ENCODE measurements at places on chromosomes 5 and 9.
A peak's percentile ranks its signal among the peaks of the same experiment; 100 is the strongest.

DNA sequence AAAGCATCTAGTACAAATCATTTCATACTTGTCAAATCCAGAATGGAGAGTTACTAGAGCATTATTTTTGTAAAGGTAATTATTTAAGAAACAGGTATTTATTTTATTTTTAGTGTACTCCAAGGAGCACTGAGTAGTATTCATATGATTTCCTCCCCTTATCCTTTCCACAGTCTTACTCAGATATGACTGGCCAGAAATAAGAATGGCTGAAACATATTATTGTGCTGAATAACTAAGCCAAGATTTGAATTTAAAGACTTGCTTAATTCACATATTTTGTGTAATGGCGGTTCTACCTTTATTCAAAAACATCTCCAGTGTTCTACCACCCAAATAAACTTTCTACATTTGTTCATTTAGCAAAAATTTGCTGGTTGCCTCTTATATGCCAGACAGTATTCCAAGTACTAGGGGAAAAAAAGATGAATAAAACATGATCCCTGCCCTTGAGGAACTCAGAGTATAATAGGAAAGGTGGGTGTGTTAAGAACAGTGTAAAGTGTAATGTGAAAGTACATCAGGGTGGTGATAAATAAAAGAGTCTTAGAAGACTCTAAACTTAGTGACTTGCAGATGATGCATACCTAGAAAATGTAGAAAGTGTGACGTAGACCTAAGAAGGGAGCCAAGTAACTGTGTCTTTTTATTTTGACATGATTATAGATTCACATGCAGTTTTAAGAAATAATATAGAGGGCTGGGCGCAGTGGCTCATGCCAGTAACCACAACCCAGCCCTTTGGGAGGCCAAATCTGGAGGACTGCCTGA is 110.4 kb upstream of the GRHPR start:
- no peak overlapping the region for H3K4me3 ChIP-seq
- peaks cover 25% of the 10 kb centered on the region for H3K36me3 ChIP-seq
- no peaks in the 10 kb centered on the region for H3K27me3 ChIP-seq
- H3K4me1 ChIP-seq: peaks cover 20% of the 10 kb centered on the region

- ATAC-seq: no peak
- no peaks in the 10 kb centered on the region for H3K4me1 ChIP-seq
- no peaks in the 10 kb centered on the region for H3K36me3 ChIP-seq
- H3K27ac ChIP-seq: no peak overlapping the region
These were observed 268.9 kb downstream of the ASTN2 start for GRCh38 chr9:117145811-117146490.

DNA sequence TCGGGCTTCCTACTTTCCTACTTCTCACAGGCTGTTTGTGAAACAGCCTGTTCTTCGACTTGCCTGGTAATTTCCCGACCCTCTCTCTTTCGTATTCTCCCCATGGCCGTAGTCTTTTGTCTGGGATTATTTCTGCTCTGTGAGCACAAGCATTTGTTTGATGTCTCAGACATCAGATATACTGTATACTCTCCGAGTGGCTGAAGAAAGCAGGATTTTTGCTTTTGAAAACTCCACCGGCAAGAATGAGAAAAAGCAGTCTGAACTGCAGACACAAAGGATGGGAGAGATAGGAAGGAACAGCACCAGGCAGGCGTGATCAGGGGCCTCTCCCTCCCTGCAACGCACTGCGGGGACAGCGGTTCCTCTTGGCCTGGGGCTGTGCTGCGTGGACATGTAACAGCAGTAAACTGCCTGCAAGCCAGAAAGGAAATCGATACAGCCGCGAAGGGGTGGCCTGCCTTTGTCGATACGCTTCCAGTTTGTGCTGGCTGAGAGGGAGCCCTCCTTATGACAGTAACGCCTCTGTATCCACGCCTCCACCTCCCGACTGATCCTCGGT is 313.9 kb upstream of the TLE4 start:
- H3K4me3 ChIP-seq: no peak overlapping the region
- H3K4me1 ChIP-seq: no peaks in the 10 kb centered on the region
- H3K36me3 ChIP-seq: no peaks in the 10 kb centered on the region
- no peaks in the 10 kb centered on the region for H3K27me3 ChIP-seq
- ATAC-seq: no peak
- H3K27ac ChIP-seq: no peak overlapping the region

- no peak overlapping the region for H3K4me3 ChIP-seq
- no peak for ATAC-seq
- no peaks in the 10 kb centered on the region for H3K4me1 ChIP-seq
- H3K27ac ChIP-seq: no peak overlapping the region
- H3K36me3 ChIP-seq: peaks cover 91% of the 10 kb centered on the region
These were observed 28.1 kb upstream of the GSN start for GRCh38 chr9:121239851-121240250.

- no peaks in the 10 kb centered on the region for H3K27me3 ChIP-seq
- H3K4me3 ChIP-seq: no peak overlapping the region
- H3K27ac ChIP-seq: no peak overlapping the region
- ATAC-seq: no peak
- H3K4me1 ChIP-seq: peaks cover 6% of the 10 kb centered on the region
- H3K36me3 ChIP-seq: no peaks in the 10 kb centered on the region
These were observed 65.4 kb upstream of the SLC1A1 start for GRCh38 chr9:4424891-4425290.

DNA sequence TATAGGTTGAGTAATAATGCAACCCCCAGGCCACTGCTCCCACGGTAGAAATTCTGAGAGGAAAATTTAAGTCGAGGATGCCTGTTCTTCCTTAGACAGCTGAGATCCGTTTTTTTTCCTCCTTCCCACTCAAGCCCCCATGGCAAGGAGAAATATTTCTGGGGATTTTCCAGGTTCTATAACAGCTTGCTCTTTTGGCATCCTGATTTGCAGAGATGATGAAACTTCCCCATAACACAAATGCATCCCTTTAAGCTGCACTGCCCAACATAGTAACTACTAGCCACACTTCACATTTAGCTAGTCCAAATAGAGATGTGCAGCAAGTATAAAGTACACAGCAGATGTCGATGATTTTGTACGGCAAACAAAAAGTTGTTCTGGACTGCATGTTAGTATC is 32.5 kb upstream of the GNA14 start:
- no peaks in the 10 kb centered on the region for H3K27me3 ChIP-seq
- H3K4me1 ChIP-seq: no peaks in the 10 kb centered on the region
- no peak overlapping the region for H3K4me3 ChIP-seq
- no peak overlapping the region for H3K27ac ChIP-seq
- H3K36me3 ChIP-seq: no peaks in the 10 kb centered on the region
- no peak for ATAC-seq

- peaks cover 12% of the 10 kb centered on the region for H3K27me3 ChIP-seq
- no peak for ATAC-seq
- no peak overlapping the region for H3K27ac ChIP-seq
- H3K36me3 ChIP-seq: no peaks in the 10 kb centered on the region
These were observed 170.6 kb upstream of the RFX3 start for GRCh38 chr9:3696368-3696767.

GRCh38 chr5:137203011-137203632 is 296.0 kb downstream of the SPOCK1 start:
- no peak for ATAC-seq
- H3K27ac ChIP-seq: no peak overlapping the region
- no peak overlapping the region for H3K4me3 ChIP-seq
- H3K36me3 ChIP-seq: no peaks in the 10 kb centered on the region
- H3K27me3 ChIP-seq: peaks cover 14% of the 10 kb centered on the region

DNA sequence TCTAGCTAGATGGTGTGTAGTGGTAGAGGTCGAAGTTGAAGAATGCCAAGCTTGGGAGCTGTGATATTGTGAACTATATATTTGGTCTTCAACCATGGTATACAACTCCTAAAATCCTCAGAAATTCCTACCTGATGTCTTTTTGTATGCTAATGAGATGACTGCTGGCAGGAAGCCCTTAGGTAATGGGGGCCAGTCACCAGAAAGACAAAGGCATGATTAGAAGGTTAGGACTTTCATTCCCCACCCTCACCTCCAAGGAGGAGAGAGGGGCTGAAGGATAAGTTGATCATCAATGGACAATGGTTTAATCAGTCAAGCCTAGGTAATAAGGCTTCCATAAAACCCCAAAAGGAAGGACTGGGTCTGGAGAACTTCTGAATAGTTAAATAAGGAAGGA is 285.7 kb upstream of the POU5F2 start:
- peaks cover 20% of the 10 kb centered on the region for H3K4me1 ChIP-seq
- H3K4me3 ChIP-seq: no peak overlapping the region
- H3K27me3 ChIP-seq: no peaks in the 10 kb centered on the region
- ATAC-seq: no peak
- H3K27ac ChIP-seq: no peak overlapping the region
- peaks cover 67% of the 10 kb centered on the region for H3K36me3 ChIP-seq

DNA sequence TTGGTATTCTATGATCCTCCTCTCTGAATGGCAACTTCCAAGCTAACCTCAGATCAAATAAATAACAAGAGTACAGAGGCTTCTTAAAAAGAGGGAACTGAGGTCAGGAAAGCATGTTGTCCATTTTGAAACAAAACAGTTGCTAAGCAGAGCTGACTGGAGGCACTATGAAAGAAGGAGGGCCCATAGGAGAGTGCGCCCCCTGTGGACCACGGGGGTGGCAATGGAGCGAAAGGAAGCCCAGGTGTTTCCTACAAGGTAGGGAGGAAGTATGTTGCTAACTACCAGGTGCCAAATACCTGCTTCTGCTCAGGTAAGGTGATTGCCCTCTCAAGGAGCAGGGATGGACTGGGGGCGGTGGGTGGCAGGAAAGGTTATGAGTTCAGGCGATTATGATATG is 101.8 kb upstream of the MAST4 start:
- no peak overlapping the region for H3K4me3 ChIP-seq
- no peaks in the 10 kb centered on the region for H3K27me3 ChIP-seq
- H3K27ac ChIP-seq: peak overlapping the region; percentile 47
- peaks cover 12% of the 10 kb centered on the region for H3K4me1 ChIP-seq
- no peak for ATAC-seq

DNA sequence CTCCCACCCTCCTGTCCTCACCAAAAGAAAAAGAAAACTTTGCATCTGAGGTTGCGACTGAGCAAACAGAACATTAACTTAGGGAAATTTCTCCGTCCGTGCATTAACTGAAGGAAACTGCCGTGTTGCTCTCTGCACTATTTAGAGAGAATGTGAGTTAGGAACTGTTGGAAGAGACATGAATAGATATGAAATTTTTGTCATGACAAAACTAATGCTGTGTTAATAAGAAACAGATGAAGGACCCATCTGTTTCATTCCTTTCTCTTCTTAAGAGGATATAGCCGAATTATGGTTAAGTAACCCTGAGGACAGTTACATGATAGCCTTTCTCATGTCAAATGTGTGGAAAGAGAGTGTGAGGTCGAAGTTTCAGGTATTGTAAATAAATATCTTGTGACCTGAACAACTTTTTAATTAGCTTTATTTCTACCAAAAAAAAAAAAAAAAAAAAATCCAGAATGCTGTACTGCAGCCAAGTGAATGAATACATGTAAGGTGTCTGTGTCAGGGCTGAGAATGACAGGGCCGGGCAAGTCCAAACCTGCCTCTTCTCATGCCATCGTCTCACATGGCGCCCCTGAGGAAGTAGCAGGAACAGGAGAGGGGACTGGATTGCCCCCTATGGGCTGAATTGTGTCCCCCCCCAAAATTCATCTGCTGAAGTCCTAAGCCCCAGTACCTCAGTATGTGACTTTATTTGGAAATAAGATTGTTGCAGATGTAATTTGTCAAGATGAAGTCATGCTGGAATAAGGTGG is 35.6 kb upstream of the ANKRD33B start:
- H3K4me1 ChIP-seq: peaks cover 22% of the 10 kb centered on the region
- H3K36me3 ChIP-seq: no peaks in the 10 kb centered on the region
- H3K27ac ChIP-seq: no peak overlapping the region
- ATAC-seq: no peak

GRCh38 chr5:115963566-115963965 is 1.3 kb downstream of the LVRN start:
- H3K36me3 ChIP-seq: no peaks in the 10 kb centered on the region
- H3K4me3 ChIP-seq: no peak overlapping the region
- H3K27ac ChIP-seq: no peak overlapping the region
- H3K27me3 ChIP-seq: peaks cover 51% of the 10 kb centered on the region

DNA sequence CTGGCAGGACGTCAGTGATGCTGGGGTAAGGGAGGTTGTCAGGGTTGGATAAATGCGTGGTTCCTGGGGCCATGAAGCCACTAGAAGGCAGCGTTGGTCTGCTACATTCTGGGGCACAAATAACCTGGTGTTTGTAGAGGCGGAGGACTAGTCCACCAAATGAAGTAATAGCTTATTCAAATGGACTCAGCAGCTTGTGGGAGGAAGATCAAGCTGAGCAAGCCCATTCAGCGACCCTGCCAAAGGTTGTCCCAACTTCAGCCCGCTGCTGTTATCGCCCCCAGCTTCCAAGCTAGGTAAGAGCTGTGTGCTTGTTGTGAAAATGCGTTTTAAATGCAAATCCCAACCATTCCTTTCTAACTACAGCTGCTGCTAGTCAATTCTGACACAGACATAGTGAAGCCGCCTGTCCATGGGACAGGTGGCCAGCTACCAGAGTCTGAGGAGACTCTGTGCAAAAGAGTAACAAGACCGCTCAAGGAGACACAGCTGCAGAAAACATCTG is 7.6 kb upstream of the FAM240B start:
- no peaks in the 10 kb centered on the region for H3K36me3 ChIP-seq
- no peaks in the 10 kb centered on the region for H3K4me1 ChIP-seq
- H3K27ac ChIP-seq: no peak overlapping the region
- no peak overlapping the region for H3K4me3 ChIP-seq
- no peak for ATAC-seq

- peak; percentile 68 for ATAC-seq
- no peaks in the 10 kb centered on the region for H3K27me3 ChIP-seq
- peak overlapping the region; percentile 60 for H3K27ac ChIP-seq
- H3K4me3 ChIP-seq: no peak overlapping the region
These were observed 6.3 kb upstream of the DNAJB5 start for GRCh38 chr9:34983209-34983608.

GRCh38 chr5:115170929-115171510 is 1.3 kb upstream of the TRIM36 start:
- no peak for ATAC-seq
- H3K27ac ChIP-seq: no peak overlapping the region
- H3K4me3 ChIP-seq: peak overlapping the region; percentile 92
- H3K27me3 ChIP-seq: peaks cover 51% of the 10 kb centered on the region
- H3K36me3 ChIP-seq: peaks cover 11% of the 10 kb centered on the region

DNA sequence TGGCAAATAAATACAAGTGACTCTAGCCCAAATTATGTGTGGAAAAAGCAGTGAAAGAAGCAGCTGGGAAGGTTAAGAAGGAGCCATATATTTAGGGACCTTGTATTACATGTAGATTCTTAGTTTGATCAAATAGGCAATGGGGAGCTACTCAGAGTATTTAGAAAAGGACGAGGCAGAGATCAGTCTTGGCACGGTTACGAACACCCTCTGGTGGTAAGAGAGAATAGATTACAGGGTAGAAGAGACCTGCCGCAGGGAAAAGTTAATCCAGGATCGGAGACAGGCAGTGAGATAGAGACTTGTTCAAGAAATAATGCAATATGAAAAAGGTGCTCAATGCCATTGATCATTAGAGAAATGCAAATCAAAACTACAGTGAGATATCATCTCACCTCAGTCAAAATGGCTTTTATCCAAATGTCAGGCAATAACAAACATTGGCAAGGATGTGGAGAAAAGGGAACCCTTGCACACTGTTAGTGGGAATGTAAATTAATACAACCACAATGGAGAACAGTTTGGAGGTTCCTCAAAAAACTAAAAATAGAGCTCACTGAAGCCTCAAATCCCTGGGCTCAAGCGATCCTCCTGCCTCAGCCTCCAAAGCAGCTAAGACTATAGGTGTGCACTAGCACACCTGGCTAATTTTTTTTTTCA is 12.0 kb downstream of the INIP start:
- H3K27me3 ChIP-seq: no peaks in the 10 kb centered on the region
- no peak for ATAC-seq
- no peak overlapping the region for H3K27ac ChIP-seq
- peaks cover 19% of the 10 kb centered on the region for H3K4me1 ChIP-seq
- peaks cover 44% of the 10 kb centered on the region for H3K36me3 ChIP-seq
